Fibroblast of skin of right biceps (primary cell): ENCODE measurements at places on chromosomes 16 and 17.
A peak's percentile ranks its signal among the peaks of the same experiment; 100 is the strongest.

DNA sequence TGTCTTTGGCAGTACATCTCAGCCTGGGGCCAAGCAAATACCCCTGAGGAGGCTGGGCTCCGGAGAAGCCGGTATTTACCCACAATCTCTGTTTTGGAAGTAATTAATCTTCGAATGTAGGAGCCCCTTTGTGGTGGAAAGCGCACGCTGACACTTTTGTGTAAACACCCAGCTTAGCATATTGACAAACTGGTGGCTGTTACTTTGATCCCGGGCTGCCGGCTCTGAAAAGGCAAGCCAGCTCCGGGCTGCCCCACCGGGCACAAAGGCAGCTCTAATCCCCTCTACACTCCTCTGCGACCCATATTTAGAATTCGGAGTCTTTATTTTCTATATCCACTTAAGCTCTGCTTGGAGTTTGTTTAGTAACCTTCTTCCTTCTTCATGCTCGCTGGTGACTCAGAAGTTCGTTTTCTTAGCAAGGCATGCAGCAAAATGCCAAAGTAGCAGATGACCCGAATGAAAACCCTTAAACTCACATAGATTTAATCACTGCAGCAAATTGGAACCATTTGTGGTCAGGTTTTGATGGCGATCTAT lies 144.0 kb upstream of the IRX3 start:
- DNase-seq: peak; percentile 83

DNA sequence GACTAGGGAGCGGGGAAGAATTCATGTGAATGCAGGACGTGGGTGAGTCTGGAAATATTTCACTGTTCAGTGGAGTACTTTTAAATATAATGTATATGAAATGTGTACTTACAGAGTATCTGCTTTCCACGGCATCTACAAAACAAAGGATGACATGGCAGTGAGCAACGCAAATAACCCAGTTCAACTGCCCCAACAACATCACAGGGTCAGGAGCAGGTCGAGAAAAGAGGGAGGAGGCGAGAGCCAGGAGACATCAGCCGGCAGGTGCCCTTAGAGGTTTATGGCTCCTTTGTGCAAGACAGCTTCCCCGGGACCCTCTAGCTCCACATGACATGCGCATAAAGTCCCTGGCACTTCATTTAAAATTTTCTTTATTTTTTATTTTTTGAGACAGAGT lies 61.1 kb downstream of the PECAM1 start:
- DNase-seq: no peak

GRCh38 chr17:2906901-2907300 lies 110.7 kb downstream of the RAP1GAP2 start:
- DNase-seq: no peak

DNA sequence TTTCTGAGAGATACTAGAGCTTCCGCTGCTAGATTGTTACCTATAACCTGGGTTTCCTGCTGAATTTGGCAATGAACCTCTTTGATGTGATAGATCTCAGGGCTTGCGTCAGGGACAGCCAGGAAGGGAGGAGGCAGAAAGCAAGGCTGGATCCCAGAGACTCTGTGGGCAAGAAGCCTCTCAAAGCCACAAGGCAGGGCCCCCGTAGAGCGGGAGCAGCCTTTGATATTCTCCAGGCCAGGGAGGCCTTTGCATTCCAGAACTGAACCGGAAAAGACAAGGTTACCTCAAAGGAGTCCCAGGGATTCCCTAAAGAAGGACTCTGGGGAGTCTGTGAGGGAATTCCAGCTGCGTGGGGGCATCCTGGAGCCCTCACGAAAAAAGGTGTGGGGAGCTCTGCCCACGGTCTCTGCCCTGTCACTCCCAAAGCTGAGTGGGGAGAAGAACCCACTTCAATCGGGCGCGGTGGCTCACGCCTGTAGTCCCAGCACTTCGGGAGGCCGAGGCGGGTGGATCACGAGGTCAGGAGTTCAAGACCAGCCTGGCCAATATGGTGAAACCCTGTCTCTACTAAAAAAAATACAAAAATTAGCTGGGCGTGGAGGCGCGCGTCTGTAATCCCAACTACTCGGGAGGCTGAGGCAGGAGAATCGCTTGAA lies 14.3 kb upstream of the SCIMP start:
- no peak for DNase-seq

- DNase-seq: no peak
These were observed 4.6 kb upstream of the STARD3 start for GRCh38 chr17:39632153-39632941.

DNA sequence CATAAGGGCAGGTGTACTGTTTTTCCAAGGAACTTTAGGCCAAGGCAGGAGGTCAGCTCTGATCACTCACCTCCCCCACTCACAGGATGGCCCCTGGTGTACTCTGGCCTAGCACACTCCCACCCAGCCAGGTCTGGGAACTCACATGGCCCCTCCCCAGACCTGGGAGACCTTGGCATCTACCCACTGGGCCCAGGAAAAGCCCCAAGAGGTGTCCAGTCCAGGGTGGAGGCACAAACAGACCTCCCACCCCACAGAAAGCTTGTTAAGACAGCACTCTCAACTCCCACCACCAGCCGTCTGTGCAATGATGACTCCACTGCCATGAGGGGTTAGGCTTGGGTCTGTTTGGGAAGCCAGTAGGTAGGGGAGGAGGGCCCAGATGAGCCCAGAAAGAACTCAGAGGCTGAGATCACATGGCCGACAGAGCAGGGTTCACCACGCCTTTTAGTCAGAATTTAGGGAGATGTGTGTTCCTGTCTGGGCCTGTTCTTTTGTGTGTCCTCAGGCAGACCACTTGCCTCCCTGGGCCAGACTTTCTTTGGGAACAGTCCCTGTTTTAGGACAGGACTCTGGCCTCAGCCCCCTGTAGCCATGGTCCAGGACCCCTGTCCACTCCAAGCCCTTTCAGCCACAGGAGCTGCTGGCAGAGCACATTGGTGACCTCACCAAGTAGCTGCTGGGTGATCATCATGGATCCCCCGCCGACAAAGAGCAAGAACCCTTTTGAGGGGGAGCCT lies 12.1 kb upstream of the CBFB start:
- no peak for DNase-seq

DNA sequence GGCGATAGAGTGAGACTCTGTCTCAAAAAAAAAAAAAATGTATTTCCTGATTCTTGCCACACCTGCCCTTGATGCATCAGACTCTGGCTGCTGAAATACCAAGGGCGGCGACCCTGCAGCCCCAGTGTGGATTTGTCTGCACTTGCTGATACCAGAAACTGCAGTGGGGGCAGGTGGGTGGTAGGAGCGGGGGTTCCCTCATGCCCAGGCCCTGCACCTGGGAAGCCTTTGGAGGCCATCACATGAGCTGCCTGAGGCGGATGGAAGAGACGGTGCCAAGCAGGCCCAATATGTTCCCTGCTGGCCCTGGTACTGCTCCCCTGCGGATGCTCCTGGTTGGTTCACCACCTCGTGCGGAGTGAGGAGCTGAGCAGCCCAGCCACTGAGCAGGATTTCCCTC lies 50.6 kb downstream of the MARF1 start:
- DNase-seq: no peak

GRCh38 chr16:2706611-2707311 lies 13.3 kb downstream of the PRSS27 start:
- DNase-seq: no peak

- DNase-seq: no peak
These were observed 5.9 kb upstream of the CAPN15 start for GRCh38 chr16:521381-522210.

GRCh38 chr16:72848759-72849664 lies 198.9 kb downstream of the ZFHX3 start:
- DNase-seq: peak; percentile 94
